ENCODE measurements at places on chromosomes 2 and 18. TPM values are rescaled to one million over a fixed set of nuclear protein-coding genes. Genes with fewer than 3 reads are reported as not detected.

The ITM2C gene
- total RNA-seq: 146 TPM

The IRS1 gene
- total RNA-seq: 11.1 TPM

The EN1 gene
- 0.90 TPM for total RNA-seq

The MAP2 gene
- total RNA-seq: 14.7 TPM

The REEP1 gene
- total RNA-seq: 3.3 TPM
